ENCODE measurements at places on chromosomes 4 and X.

DNA sequence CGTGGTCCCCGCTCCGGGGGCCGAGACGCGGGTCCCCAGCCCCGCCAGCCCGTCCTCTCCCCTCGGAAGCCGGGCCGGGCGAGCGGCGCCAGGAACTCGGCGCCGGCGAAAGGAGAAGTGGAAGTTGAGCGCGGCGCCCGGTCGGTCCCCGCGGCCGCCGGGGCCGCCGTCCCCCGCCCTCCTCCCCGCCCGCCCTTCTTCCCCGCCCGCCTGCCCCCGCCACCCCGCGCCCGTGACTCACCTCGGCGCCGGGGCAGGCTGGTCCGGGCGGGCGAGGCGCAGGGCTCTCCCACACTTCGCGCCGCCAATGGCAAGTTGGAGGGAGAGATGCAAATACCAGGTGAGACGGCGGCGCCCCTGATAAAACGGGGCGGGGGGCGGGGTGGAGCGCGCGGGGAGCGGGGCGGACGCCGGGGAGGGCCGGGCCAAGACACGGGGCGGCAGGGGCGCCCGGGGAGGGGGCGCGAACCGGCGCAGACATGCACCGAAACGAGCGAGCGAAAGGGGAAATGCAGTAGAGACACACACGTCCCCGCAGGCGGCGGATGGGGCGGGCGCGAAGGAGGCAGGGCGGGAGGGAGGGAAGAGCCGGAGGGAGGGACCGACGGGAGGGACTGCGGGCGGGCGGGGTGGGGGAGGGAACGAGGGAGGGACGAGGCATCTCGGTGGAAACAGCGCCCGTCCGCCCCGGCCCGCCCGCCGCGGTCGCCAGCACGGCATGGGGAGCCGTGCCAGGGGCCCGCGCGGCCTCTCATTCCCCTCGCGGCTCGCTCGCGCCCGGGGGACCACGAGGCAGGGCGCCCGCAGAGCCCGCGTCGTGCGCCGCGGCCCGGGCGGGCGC, at the start of gene ELF4:
Gene ELF4, minus strand, starts transcription at position 119 of the 841 bp plus-strand sequence. CDS start 29,167 bp downstream, outside the sequence.
- peak; percentile 70 for DNase-seq

DNA sequence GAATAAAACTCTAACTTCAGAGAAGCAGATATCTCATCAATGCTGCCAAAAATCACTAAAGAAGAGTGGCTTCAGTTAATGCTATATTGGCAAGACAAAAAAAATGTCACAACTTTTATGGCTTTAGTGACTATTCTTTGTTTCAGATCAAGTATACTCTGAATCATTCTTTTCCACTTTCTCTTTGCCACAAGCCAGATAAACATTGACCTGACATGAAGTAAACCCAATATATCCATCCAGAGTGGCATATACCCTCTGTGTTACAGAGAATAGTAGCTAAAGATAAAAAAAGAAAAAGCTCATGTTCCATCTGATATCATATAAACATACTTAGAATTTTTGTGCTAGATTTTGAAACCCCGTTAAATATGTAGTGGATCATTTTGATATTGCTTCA, 206.7 kb upstream of the CNKSR2 start:
- DNase-seq, result no peak

GRCh38 chrX:31969714-31970113, 897.9 kb upstream of the FTHL17 start:
- no peak for DNase-seq

- DNase-seq, result no peak
Measured at GRCh38 chrX:121802881-121803412, 755.5 kb downstream of the GLUD2 start.

DNA sequence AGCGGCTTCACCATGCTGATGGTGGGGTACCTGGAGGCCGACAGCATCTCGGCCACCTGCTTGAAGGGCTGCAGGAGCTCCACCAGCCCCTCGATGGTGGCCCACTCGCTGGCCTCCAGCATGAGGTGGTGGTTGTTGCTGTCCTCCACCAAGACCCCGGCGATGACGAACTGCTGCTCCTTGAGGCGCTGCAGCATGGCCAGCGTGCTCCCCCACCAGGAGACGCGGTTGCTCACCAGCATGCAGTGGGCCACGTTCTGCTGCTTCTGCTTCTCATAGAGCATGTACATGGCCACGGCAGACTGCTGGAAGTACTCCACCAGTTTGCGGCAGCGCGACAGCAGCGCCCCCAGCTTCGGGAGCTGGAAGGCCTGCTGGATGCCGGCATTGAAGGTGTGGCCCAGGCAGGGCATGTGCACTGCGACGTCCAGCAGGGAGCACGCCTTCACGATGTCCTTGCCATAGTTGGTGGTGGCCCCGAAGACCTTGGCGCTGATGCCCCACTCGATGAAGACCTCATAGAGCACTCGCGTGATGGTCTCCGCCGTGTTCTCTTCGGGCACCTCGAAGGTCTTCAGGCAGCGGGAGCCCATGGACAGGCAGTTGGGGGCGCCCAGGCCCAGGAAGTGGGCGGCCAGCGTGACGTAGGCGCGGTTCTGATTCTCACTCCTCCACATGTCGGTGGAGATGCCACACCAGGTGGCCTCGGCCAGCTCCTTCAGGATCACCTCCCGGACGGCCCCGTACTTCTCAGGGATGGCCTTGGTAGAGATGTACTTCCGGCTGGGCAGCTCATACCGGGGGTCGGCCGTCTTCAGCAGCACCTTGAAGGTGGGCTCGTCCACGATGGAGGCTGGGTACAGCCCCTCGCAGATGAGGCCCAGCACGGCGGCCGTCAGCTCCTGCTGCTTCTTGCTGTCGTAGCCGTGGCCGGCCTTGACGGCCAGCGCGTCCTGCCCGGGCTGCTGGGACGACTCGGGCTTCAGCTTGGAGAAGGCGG, 11.0 kb downstream of the DHRSX start:
- DNase-seq, result no peak
